NCI-H226 (cell line): ENCODE measurements at places on chromosomes 3 and 15.

DNA sequence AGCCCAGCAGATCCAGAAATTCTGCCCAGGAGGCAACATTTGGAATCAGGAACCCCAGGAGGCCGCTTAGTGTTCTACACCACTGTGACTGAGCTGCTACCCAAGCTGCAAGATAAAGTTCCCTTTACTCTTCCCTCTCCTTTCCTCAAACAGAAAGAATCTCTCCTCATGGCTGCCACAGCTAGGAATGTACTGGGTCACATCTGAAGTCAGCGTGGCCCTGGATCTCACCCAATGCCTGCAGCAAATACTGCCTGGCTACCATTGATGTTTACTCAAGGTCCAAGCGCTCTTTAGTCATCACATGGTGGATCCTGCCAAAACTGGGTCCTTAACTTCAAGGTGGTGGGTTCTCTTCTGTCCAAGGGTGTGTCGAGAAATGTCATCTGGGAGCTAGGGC lies 382.7 kb downstream of the EPHA6 start:
- DNase-seq, result no peak

DNA sequence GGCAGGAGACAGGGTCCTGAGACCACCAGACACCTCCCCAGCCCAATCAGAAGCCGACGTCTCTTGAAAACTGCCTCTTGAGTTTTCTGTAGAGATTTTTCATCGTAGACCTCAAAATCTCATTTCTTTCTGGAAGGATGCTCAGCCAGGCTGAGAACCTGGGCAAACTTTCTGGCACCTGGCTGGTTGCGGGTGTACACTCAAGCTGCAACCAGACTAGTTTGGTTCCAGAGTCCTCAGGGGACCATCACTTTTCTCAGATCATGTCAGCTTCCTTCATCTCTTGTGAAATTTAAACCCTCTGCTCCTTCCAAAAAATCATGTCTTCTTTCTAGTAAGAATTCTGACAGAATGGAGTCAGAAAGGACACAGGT lies 45.1 kb downstream of the CMTM7 start:
- no peak for DNase-seq

DNA sequence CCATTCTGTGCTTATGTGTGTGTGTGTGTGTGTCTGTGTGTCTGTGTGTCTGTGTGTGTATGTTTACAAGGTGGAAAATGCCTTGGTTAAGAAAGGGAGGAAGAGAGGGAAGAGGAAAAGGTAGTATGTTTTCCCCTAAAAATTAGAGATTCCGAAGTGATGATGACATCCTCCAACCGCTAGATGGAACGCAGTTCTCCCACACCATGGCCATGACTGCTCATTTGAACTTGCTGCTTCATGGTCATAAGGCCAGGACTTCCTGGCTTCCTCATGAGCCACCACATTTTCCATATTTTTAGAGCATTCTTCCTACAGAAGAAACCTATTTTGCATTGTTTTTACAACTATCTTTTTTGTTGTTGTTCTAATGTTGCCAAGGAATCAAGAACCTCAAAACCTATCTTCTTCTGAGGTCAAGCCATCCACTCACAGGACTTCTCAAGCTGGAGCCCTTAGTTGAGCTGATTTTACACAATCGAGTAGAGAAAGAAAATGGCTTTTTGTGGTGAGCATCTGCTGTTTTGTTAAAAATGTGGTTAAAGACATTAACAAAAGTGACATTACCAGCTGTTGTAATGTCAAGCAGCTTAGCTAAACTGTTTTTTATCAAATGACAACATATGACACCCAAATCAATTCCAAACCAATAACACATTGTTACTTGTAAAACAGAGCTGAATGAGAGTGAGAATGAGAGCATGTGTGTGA lies 1091.0 kb downstream of the FHIT start:
- DNase-seq, result no peak

- no peak for DNase-seq
Observed at GRCh38 chr15:69610858-69611257, 158.2 kb downstream of the RPLP1 start.

- no peak for DNase-seq
Observed at GRCh38 chr15:31083370-31083780, 18.1 kb downstream of the TRPM1 start.
